M059J (cell line): ENCODE measurements at places on chromosomes 2 and 18.

DNA sequence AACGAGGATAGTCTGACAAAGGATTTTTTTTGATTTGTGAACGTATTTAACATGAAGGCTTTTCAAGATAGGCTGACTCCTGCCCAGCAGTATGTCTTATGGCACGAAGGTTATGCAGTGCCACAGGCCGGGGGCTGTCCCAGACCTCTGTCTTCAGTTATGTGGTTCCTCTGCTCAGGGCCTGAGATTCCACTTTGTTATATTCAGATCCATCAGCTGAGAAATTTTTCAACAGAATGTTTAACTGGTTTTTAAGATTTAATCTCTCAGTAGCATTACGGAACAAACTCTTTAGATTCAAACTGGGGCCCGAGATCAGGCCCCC lies 20.0 kb downstream of the C2orf74 start:
- no peak for DNase-seq

GRCh38 chr2:240241572-240241971 lies 101.1 kb upstream of the OTOS start:
- DNase-seq = no peak

- no peak for DNase-seq
Measured at GRCh38 chr2:14647714-14648113, 15.2 kb downstream of the LRATD1 start.

GRCh38 chr2:182980115-182980514 lies 58.1 kb downstream of the NCKAP1 start:
- peak; percentile 40 for DNase-seq

- DNase-seq = peak; percentile 60
Measured at GRCh38 chr18:22286585-22286984, 117.2 kb downstream of the GATA6 start.

DNA sequence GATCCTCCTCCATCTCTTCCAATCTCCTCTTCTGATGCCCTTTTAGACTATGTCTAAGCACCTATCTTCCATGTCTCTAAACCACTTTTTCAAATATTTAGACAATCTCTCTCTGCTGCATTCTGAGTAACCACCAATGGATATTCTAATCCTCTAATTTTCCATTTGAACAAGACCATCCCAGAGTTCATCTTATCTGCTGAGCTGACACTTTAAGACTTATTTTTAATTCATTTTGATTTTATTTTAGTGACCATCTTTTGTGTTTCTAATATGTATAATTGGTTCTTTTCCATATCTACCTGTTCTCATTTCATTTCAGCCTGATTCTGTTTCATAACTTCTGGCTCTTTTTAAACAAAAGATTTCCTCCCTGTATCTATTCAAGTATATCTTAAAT lies 369.9 kb downstream of the CLIP4 start:
- no peak for DNase-seq

- no peak for DNase-seq
Measured at GRCh38 chr2:127106457-127106990, 430 bp downstream of the BIN1 start.
